HepG2 (cell line): ENCODE measurements at places on chromosomes 13 and 19. TPM values are rescaled to one million over a fixed set of nuclear protein-coding genes. Genes with fewer than 3 reads are reported as not detected.

The S1PR5 gene
- 0.04 TPM in 1 of 2 replicates, not detected in the other for polyA plus RNA-seq

- no peak for DNase-seq
- H3K27ac ChIP-seq, result no peak overlapping the region
- H3K27me3 ChIP-seq, result no peaks in the 10 kb centered on the region
- no peaks in the 10 kb centered on the region for H3K4me1 ChIP-seq
Observed at GRCh38 chr13:85685436-85685835, 113.8 kb downstream of the SLITRK6 start.

The HNRNPA1L2 gene
- 3.1 and 3.6 TPM in 2 replicates for polyA plus RNA-seq

- H3K27me3 ChIP-seq, result no peaks in the 10 kb centered on the region; the same call in 1 of the 2 replicates
- H3K27ac ChIP-seq, result no peak overlapping the region
- no peaks in the 10 kb centered on the region for H3K4me1 ChIP-seq
- no peak overlapping the region for H3K4me3 ChIP-seq
- DNase-seq, result no peak
Observed at GRCh38 chr19:49888510-49888824, 8.2 kb downstream of the IL4I1 start.

The FBN3 gene
- polyA plus RNA-seq, result 1.3 and 2.4 TPM in 2 replicates
